ENCODE measurements at places on chromosomes 12 and 14.

DNA sequence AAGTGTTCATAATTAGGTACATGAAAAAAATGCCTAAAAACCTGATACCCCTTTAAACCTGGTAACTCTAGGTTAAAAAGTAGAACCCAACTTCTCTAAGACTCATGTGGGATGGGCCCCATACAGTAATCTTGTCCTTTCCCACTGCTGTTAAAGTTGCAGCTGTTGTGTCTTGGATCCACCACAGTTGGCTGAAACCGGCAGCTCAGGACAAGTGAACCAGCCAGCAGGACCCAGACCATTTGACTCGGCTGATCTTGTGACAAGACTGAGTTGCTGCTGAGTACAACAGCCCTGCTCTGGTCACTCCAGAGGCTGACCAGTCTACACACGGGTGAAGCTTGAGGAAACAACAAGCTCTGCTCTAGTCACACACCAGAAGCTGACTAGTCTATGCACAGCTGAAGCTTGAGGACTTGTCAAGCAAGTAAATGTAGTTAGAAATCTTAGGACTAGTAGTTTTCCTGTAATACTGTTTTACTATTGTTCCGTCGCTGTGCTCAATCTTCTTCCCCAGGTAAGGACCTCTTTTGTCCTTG, 60.6 kb downstream of the DHRS2 start:
- no peak for DNase-seq

DNA sequence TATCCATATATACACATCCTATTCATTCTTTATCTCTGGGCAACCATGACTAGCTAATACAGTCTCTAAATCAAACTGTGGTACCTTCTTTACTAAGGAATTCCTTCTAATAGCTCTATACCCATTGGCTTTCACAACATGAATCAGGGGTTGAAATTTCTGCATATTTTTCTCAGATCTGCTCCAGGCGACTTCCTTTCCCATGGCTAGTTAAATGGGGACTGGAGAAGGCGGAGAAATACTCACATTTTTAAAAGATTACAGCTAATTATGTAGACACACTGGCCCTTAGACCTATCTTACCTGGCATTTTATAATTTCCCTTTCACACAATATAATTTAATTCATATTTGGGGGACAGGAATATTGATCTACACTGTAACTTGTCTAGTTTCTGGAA, 1.1 kb upstream of the CDKN3 start:
- DNase-seq, result no peak

GRCh38 chr12:1810201-1810930, 10.0 kb upstream of the LRTM2 start:
- DNase-seq, result no peak

DNA sequence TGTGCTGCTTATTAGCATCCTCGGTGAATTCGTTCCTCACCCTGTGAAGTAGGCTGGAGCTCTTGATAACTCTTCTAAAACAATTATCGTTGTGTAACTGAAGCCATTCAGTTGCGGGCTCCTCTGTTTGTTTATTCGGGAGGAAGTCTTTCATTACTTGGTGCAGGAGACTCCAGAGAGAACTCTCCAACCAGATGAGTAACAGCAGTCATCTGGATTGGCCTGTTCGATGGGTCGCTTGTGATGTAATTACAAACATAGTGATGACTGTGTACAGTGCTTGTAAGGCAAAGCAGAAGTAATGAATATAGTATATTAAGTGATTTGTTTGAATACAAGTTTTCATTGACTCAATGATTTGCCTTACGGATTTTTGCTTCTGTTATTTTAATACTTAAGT, 10.9 kb downstream of the ATP6V0A2 start:
- DNase-seq, result no peak

DNA sequence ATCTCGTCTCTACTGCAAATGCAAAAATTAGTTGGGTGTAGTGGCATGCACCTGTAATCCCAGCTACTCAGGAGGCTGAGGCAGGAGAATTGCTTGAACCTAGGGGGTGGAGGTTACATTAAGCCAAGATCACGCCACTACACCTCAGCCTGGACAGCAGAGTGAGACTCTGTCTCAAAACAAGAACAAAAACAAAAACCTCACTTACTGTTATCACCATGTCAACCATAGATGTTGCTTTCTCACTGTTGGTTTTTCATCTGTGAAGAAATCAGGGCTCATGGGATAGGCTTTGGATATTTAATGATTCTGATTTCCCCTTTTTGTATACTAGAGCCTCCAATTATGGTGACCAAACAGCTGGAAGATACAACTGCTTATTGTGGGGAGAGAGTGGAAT, 49.7 kb upstream of the CHPT1 start:
- no peak for DNase-seq

DNA sequence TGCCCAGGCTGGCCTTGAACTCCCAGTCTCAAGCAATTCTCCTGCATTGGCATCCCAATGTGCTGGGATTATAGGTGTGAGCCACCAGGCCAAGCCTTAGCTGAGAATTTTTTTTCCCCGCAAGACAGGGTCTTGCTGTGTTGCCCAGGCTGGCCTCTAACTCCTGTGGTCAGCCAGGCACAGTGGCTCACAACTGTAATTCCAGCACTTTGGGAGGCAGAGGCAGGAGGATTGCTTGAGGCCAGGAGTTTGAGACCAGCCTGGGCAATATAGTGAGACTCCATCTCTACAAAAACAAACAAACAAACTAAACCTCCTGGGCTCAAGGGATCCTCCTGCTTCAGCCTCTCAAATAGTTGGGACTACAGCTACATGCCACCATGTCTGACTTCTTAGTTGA, 27.3 kb downstream of the DEPDC4 start:
- DNase-seq, result no peak

DNA sequence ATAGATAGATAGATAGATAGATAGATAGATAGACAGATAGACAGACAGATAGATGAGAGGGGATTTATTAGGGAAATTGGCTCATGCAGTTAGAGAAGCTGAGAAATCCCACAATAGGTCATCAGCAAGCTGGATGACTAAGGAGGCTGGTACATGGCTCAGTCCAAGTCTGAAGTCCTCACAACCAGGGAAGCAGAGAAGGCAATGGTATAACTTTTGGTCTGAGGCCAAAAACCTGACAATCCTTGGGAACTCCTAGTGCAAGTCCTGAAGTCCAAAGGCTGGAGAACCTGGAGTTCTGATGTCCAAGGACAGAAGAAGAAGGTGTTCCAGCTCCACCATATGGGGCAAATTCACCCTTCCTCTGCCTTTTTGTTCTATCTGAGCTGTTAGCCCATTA, 517.6 kb upstream of the ATP2B1 start:
- DNase-seq, result no peak

DNA sequence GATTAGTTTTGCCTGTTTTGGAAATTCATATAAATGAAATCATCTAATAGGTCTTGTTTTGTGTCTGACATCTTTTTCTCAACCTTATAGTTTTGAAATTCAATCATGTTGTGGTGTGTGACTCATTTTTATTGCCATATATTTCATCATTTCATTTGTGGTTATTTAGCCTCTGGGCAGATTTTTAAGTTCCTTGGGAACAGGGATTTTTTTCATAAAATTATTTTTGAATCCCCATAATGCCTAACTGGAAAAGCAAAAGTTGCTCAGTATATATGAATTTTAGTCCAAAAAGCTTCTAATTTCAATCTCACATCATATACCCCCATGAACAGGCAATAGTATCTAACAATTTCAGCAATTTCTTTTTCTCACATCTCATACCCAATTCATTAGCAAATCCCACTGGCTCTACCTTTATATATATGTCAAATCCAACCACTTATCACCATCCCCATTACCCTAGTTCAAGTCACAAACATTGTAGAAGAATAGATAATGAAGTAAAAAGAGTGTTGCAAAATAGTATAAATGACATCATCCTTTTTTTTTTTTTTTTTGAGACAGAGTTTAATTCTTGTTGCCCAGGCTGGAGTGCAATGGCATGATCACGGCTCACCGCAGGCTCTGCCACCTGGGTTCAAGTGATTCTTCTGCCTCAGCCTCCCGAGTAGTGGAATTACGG, 2.6 kb upstream of the OR6J1 start:
- DNase-seq, result no peak
